ENCODE measurements at places on chromosomes 7 and 10.

DNA sequence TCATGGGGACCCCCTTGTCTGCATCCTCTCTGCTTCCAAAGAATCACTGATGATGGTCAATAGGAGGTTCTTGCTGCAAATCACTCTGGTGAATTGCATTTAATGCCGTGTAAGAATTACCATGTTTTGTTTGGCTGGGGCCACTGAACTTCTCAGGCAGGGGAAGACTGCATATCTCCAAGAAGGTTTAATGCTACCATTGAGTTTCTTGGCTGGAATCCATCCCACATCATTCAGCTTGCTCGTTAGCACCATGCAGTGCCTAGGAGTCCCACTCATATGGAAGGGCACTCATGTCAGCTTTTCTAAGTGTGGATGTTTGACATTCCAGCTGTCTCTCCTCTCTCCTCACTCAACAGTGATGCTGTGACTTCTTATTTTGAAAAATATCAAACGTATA, 50.2 kb upstream of the BAMBI start:
- DNase-seq: no peak

GRCh38 chr7:155003376-155004214, 671 bp upstream of the PAXIP1 start:
- DNase-seq: peak; percentile 80

- no peak for DNase-seq
These were observed 15.0 kb downstream of the PDLIM1 start for GRCh38 chr10:95275726-95276366.

- DNase-seq: no peak
These were observed 103.0 kb downstream of the CTBP2 start for GRCh38 chr10:125057158-125058001.

DNA sequence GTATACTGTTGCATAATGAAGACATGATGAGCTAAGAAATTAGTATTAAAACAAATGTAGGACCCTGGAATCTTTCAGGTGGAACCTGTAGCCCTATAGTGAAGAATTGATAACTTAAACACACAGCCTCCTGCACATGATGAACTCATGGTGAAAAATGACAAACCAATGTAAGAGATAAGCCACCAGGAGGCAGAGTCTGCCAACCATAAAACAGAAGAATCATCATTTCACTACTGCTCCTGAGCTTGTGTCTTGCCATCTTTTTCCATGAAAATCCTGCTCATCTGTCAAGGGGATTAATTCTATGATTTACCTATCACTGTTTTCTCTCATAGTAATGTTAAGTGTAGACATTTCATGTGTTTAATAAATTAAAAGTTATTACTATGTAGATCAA, 363.9 kb downstream of the MALRD1 start:
- no peak for DNase-seq

DNA sequence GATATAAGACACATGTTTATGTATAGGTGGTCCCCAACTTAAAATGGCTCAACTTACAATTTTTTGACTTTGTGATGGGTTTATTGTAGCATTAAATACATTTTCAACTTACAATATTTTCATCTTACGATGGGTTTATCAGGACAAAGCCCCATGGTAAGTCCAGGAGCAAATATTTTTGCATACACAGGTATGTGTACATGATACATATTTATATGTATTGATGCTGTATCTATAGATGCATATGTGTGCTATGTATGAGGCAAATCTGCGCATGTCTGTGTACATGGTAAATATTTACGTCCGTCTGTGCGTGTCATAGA, 664 bp upstream of the UBE3C start:
- no peak for DNase-seq

- no peak for DNase-seq
These were observed 117.9 kb downstream of the CFTR start for GRCh38 chr7:117597755-117598154.

GRCh38 chr10:48550071-48550691, 54.7 kb downstream of the ARHGAP22 start:
- DNase-seq: no peak

DNA sequence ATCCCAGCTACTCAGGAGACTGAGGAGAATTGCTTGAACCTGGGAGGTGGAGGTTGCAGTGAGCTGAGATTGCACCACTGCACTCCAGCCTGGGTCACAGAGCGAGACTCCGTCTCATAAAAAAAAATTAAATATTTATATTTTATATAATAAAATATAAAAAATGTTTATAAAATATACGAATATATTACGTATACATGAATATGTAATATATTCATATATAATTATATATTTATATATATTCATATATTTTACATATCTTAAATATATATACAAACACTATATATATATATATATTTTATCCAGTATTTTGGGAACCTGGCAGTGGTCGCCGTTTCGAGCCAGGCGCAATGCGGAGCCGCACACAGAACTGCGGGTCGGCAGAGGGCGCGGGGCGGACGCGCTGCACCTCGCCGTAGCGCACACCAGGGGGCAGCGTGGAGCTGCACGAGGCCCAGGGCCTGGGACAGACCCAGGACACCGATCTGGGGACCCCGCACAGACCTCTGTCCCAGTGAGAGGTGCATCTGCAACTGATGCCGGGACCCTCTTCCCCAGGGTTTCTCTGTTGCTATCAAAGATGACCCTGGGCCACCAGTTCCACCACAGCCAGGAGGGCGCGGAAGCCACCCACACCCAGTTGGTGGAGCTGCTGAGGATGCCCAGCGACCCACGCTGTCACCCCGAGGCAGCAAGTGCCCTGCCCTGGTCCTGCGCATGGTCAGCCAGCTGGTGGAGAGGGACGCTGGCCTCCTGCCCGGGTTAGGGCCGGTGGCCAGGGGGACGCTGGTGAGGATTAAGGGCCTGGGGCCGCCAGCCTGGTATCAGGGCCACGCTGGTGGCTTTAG, 22.7 kb downstream of the AP5Z1 start:
- peak; percentile 54 for DNase-seq

DNA sequence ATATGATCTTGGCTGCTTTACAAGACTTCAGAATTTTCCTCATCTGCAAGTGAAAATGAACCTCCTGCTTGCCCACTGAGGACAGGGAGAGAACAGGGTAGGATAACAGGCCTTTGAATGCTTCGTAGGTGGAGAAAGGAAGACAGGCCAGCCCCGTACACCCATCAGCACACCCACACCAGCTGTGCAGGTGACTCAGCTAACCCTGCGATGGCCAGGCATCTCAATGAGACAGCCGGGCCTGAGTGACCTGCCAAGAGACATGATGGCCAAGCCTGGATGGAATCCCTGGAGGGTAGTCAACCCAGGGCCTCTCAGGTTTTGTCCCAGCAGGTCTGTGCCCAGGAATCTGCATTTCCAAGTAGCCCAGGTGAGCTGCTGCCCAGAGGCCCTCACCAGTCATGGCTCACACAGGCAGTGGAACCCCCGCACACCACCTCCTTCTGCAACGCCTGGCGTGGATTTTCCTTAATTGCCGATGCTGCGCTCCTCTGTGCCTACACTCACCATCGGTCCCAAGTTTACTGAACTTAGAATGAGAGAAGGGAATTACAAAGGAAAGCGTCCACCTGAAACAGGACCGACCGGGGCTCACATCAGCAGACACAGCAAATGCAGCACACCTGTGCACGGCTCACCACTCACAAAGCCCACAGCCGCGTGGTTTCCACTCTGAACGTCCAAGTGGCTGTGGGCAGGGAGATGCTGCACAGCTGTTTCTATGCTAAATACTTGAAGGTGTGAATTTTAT, 163.7 kb downstream of the DIP2C start:
- no peak for DNase-seq

DNA sequence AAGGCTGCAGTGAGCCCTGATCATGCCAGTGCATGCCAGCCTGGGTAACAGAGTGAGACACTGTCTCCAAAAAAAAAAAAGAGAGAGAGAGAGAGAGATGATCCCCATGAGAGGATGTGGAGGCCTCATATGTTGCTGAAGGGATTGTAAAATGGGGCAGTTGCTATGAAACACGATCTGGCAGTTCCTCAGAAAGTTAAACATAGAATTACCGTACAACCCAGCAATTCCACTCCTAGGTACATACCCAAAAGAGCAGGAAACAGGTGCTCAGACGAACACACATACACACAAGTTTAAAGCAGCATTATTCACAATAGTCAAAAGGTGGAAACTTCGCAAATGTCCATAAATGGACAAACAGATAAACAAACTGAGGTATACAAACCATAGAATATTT, 27.4 kb upstream of the CYTH3 start:
- DNase-seq: no peak

DNA sequence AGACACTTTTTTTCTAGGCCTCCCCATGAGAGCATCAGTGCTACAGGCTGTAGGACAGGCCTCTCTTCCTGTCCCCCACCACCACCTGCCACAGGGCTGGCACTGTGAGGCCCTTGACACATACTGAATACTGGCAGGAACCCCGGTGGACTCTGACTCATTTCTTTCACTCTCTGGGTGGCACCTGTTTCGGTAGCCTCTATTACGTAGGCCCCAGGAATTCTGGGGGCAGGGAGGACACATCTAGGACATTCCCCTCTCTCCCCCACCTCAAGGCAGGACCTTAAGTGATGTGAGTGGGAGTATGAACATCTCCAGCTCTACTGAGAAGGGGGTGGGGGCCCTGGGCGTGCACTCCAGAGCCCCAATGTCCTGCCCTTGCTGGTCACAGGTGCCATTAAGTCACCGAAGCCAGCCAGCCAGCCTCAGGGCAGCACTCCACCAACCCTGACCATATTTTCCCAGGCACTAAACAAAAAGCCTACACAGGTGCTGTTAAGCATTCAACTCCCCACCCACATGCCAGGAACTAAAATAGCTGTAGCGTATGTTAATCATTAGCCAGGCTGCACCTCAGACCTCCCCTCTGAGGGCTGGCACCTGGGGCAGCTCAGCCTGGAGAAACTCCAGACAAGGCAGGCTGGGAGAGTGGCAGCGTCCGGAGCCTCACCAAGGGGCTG, 8.9 kb downstream of the ANXA11 start:
- DNase-seq: peak; percentile 28

- DNase-seq: no peak
These were observed 192.2 kb upstream of the RHOBTB1 start for GRCh38 chr10:61136139-61136538.

- DNase-seq: no peak
These were observed 109.5 kb upstream of the SDK1 start for GRCh38 chr7:3191548-3191947.

DNA sequence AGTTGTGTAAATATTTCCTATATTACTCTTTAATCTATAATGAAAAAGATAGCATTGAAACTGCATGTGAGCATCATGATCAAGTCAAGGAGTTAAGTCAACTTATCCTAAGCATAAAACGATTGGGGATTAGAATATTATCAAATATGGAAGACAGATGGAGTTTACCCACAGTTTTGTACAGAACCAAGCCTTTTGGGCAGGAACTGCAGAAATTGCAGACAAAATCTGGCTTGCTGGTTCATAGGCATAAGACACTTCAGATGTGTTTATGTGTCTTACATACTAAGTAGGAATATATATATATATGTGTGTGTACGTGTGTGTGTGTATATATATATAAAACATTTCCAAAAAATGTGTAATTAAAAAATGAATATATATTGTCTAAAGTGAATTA, 375.4 kb upstream of the TPK1 start:
- no peak for DNase-seq

- no peak for DNase-seq
These were observed 145.5 kb upstream of the SEM1 start for GRCh38 chr7:96855139-96855538.
